Mucosa of gallbladder (tissue), 1 donor: ENCODE measurements at places on chromosomes 7 and 10. TPM values are rescaled to one million over a fixed set of nuclear protein-coding genes. Genes with fewer than 3 reads are reported as not detected.
A peak's percentile ranks its signal among the peaks of the same experiment; 100 is the strongest.

The ZCWPW1 gene
- total RNA-seq = 4.6 TPM

The OGDHL gene
- total RNA-seq = 5.3 TPM

The SFRP5 gene
- 584 TPM for total RNA-seq

The ADAM22 gene
- 1.8 TPM for total RNA-seq

The NKX2-3 gene
- total RNA-seq = 4.4 TPM

The GTF2IRD1 gene
- 28.9 TPM for total RNA-seq

The RTKN2 gene
- total RNA-seq = 0.26 TPM

The DOCK4 gene
- 26.1 TPM for total RNA-seq

The TMEM26 gene
- total RNA-seq = 0.55 TPM

The SHTN1 gene
- total RNA-seq = 36.7 TPM

DNA sequence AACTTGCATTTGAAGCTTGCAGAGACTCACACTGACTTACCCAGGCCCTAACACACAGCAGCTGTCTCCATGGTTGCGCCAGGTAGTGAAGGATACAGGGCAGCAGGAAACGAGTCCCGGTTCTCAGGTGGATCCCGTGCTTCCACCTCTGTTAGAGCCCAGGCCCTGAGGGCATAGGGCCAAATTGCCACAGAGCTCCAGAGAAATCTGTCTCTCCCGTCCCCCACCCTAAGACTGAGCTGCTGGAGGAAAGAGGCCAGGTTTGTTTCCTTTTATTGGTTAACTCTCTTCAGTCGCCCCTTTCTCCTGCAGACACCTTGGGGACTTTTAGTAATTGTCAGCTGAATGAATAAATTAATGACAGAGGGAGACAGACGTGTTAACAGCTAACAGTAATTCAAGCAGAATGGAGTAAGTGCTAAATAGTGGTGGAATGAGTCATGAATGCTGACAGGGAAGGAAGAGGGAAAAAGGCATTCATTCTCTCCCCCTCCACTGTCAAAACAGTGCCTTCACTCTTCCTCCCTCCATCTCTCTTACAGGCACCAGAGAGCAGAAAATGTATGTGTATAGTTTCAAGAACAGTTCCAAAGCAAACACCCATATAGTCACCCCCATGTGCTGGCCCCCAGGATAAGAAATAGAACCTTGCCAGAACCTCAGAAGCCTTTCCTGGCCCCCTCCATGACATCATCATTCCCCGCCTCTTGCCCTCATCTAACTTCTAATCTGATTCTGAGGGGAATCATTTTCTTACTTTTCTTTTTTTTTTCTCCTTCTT is 16.8 kb upstream of the DLG5 start:
- peak; percentile 10 for DNase-seq

DNA sequence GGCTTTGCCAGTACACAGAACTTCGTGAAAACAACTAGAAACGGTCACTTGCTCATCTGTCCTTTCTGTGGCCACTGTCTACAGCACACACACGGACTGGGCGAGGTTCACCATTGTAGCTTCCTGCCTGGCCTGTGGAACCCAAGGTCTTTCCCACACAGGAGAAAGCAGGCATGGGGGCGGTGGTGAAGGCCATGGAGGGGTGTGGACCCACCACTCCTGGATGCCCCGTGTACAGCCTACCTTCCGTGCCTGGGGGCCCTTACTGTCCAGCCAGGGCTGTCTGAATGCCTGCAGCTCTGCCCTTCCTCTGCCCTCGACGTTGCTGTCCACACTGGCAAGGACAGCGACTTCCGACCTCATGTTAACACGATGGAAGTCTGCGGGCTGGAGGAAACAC is 108.8 kb downstream of the PRPF18 start:
- DNase-seq = no peak

- no peak for DNase-seq
Measured at GRCh38 chr7:23356726-23357125, 57.6 kb downstream of the MALSU1 start.

GRCh38 chr7:77315182-77315591 is 101.0 kb downstream of the GSAP start:
- no peak for DNase-seq

DNA sequence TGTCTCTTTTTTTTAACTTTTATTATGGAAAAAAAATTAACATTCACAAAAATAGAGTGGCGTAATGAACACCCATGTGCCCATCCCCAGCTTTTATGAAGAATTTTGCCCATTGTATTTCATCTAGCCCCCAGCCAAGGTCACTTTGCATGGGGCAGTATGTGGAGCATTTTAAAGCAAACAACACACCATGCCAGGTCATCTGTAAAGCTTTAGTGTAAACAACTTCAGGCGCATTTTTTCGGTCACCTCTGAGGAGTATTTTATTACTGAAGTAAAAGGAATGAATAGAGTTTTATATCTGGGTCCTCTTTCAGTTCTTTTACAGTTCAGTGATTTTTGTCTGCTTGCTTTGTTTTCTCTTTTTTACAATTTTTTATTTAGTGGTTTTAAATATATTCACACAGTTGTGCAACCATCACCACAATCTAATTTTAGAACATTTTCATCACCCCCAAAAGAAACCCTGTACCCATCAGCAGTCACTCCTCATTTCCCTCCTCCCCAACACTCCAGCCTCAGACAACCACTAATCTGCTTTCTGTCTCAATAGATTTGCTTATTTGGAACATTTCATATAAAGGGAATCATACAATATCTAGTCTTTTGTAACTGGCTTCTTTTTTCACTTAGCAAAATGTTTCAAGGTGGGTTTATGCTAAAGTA is 87.9 kb downstream of the SLC37A3 start:
- DNase-seq = no peak

DNA sequence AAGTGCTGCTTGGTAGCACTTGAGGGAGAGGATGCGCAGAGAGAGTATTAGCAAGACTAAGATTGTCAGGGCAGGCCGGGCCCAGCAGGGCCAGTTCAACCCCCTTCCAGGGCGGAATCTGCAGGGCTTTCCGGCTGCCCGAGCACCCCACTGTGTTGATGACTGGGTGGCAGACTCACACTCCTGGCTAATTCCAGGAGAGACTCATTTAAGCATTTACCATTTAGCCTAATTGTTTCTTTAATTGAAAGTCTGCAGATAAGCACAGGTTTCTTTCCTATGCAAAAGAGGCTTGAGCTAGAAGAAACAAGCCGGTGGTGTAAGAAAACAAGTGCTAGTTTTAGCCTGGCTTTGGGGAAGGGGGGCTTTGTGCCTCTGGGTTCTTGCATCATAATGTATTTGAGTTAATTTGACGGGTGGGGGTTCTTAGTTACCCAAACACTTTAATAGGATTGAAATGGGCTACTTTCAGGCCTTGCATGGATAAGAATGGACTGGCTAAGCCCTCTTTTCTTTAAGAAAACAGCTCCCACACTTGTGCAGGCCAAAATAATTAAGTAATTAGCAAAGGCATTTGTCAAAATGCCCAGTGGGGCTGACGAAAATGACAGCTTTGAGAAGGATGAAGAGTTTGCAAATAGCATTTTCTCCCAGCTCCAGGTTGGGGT is 201.3 kb downstream of the MYOF start:
- DNase-seq = no peak

DNA sequence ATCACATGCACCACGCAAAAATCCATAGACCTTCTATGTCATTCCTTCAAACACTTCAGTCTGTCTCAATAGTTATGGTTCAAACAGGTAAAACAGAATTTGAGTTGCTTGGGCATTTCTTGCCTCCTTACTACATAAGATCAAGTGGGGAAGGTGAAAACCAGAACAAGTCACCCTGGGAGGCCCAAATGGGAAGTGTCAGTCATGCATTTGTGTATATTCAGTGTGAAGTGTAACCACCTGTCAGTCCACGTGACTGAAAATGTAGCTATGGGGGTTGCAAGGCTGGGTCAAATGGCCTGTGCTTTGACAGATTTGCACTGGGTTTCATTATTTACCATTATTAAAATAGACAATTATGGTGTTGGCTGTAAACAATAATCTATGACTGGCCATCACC is 176.6 kb upstream of the VIPR2 start:
- no peak for DNase-seq

GRCh38 chr10:119426699-119427098 is 115.8 kb downstream of the RGS10 start:
- DNase-seq = no peak

GRCh38 chr7:136174477-136175125 is 197.4 kb upstream of the MTPN start:
- DNase-seq = no peak

GRCh38 chr10:118769898-118770600 is 15.3 kb upstream of the CACUL1 start:
- no peak for DNase-seq

- no peak for DNase-seq
Measured at GRCh38 chr10:49666054-49666615, 13.3 kb upstream of the C10orf53 start.

DNA sequence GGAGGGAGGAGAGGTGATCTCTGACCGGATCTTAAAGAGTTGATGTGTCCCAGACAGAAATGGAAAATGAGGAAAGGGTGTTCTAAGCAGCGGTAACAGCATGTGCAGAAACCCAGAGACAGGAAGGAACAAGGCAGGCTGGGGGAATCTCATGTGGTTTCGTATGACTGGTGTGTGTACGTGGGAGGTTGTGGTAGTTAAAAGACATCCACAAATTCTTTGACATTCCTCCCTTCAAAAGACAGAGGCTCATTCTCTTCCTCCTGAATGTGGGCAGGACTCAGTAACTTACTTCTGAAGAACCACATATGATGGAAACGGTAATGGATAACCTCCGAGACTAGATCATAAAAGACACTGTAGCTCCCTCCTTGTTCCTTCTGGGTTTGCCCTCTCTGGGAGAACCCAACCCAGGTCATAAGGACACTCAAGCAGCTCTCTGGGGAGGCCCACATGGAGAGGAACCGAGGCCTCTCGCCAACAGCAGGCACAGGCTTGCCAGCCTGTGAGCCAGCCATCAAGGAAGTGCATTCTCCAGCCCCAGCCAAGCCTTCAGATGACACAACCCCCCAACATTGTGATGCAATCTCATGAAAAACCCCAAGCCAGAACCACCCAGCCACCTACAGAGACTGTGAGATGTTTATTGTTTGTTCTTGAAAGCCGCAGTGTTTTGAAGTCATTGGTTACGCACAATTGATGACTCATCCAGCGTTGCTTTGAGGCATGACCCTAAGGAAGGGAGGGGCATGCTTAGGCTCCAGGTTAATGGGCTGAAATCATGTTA is 116.0 kb downstream of the SLIT1 start:
- no peak for DNase-seq

DNA sequence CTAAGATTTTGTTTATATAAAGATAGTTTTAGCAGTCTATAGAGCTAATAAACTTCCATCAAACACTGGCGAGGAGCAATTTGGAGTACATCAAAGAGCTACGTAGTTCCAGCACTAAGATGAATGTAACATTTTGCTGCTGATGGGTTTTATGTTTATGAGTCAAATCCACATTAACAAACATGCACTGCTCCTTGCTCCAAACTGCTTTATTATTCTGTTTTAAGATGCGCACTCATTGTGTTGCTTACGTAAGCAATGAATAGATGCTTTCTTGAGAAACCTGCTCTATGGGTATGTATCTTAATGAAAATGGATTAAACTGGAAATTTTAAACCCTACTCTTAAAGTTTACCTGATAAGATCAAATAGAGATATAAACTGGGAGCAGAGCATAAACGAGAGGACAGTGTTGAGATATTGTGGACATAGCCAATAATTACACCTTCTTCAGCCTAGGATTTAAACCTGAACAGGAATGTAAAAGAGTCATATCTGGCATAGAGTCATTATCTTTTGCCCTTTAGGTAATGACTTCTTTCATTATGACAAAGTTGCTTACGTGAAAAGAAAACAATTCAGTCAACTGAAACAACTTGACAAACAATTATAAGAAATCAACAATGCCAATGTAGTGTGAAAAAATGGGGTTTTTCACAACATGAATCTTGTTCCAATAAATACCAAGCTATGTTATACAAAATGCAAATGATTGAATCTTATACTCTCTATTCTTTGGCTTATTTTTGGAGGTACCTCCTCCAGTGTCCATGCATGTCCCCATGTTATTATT is 153.5 kb upstream of the MTPN start:
- DNase-seq = no peak

DNA sequence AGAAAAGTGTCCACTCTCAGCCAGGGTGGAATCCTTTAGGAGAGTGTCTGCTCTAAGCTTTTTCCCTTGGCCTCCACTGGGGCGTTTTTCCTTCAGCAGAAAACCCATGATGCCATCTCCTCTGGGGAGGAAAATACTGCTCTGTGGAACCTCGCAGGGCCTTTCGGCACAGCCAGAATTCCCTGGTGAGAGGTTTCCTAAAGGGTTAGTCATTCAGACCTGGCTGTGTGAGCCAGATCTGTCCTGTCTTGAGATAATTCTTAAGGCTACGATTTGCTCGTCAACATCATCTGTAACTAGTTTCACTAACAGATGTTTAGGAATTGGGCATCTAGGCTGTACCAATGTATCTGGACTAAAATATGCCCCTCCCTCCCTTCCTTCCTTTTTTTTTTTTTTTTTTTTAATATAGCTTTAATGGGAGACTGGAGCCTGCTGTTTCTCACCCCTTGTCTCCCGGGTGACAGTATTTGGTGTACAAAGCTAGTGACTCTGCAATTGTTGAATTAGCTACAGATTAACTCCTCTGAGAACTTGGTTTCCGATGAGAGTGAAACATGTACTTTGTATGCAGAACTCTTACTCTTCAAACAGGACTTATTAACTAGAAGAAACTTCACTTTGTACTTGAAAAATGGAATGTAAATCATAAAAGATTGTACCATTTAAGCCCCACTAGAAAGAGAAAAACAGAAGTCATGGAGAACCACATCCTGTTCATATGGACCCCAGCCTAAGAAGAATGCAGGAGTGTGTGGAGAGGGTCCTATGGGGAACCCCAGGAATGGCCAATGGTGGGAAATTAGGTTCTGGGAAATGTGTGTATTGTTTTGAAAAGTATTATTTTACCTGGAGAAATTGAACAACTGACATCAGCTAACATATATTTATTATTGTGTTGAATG is 230.9 kb downstream of the CAMK1D start:
- DNase-seq = no peak

DNA sequence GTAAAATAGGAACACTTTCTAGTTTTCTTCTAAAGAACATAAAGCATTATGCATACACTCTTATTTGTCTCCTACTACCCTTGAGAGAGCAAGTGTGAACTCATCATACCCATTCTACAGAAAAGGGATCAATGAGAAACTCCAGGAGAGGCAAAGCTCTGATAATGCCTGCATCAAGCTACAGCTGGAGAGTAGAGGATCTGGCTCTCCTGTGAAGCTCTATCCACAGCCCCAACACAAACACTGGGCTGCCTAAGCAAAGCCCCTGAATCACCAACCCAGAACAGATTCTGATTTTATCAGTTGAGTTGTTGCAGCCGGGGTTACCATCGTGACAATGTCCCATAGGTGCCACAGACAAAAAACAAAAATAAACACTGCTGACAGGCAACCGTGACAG is 74.9 kb downstream of the NUDCD3 start:
- DNase-seq = no peak

- DNase-seq = peak; percentile 56
Measured at GRCh38 chr7:116236020-116236630, 25.8 kb downstream of the TES start.

GRCh38 chr10:15879058-15879457 is 18.8 kb upstream of the MINDY3 start:
- DNase-seq = no peak
